ENCODE measurements at places on chromosomes 7 and 10.

DNA sequence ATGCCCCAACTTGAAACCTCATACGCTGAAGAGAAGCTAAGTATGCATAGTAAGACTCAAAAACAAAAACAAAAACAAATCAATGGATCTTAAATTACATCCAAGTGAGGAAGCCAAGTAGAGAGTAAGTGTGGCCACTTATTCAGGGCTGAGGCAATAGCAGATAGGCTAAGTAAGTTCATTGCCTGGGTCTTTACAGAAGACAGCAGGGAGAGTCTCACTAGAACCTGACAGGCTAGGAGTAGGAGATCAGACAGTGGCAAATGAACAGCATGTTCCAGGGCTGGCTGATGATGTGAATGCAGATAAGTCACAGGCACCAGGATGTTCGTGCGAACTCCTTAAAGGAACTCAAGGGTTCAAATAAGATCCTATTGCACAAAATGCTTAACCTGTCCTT lies 568.6 kb downstream of the KCNMA1 start:
- no peak for DNase-seq

DNA sequence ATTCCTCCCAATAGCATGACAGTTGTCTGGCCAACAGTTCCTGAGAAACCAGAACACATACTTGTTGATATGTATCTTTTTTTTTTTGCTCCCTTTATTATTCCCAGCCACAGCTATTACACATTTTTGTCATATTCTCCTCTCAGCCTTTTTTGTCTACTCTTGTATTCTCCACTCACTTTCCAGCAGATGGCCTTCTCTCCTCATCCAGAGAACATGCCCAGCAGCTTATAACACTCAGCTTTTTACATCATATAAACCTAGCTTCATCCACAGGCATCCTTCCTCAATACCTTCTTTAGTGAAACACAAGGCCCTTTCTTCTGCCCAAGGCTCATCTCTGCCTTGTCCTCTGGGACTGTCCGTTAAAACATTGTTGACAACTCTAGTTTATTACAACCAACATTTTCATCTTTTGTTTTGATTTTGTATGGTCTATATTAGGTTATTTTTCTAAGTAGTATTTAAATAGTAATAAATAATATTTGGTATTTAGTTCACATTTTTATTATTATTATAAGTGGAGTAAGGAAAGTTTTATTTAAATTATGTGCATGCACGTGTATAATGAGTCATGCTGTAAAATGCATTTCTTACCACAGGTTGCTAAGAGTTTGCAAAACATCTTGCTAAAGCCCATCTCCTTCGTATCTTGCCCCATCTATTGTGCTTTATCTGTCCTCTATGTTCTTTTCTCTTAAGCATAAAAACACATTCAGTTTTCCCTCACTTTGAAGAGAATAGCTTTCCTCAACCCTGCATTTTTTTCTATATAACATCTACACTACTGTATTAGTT lies 101.5 kb downstream of the ORC5 start:
- peak; percentile 4 for DNase-seq

DNA sequence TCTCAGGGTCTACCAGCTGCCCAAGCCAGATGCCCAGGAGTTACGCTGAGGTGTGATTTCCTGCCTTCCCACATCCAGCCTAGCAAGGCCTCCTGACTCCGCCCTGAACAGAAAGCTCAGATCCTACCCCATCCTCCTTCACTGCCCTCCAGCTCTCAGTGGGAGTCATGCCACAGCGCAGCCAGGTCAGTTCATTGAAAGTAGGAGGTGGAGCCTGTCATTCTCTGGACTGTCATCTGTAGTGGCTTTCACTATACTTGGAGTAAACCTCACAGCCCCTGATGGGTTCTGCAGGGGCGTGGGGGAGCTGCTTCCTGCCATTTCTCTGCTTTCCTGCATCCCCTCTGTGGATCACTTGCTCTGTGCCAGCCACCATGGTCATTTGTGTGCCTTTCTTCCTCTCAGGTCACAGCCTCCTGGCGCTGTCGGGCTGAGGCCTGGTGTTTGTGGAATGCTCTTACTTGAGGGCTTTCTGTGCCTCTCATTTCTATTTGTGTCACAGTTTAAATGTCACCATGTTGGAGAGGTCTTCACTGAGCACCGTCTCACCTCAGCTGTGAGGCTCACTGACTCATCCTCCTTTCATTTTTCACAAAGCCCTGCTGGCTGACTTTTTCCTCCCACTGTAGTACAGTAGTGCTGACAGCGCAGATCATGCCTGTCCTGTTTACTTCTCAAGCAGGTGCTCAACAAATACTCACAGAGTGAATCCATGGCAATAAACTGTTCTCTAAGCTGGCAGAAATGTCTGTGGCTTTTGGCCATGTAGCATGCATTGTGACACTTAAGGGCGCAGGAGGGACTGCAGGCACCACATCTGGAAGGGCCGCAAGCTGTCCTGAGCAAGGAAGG lies 61.0 kb upstream of the TMEM248 start:
- no peak for DNase-seq

DNA sequence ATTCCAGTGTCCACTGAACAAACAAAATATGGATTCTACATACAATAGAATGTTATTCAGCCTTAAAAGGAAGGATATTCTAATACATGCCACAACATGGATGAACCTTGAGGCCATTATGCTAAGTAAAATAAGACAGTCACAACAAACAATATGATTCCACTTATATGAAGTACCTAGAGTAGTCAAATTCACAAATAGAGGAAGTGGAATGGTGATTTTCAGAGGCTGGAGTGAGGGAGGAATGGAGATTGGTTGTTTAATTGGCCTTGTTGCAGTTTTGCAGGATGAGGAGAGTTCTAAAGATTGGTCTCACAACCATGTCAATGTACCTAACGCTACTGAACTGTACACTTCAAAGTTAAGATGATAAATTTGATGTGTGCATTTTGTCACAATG lies 119.6 kb downstream of the CHN2 start:
- no peak for DNase-seq

DNA sequence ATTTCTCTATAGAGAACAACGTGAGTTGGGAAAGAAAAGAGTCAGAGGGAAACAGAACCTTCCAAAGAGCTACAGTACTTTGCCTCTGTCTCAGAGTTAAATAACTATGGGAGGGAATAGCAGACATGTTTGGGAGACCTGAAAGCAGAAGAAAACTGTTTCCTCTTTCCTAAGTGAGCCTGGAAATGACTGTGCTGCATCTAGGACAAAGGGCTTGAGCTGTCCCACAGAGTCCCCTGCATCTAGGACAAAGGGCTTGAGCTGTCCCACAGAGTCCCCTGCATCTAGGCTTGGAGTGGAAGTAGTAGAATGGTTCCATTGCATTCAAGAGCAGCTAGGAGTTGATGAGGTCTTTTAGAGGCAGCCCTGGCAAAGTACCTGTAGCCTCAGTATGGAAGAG lies 149.7 kb downstream of the DKK1 start:
- DNase-seq: no peak

DNA sequence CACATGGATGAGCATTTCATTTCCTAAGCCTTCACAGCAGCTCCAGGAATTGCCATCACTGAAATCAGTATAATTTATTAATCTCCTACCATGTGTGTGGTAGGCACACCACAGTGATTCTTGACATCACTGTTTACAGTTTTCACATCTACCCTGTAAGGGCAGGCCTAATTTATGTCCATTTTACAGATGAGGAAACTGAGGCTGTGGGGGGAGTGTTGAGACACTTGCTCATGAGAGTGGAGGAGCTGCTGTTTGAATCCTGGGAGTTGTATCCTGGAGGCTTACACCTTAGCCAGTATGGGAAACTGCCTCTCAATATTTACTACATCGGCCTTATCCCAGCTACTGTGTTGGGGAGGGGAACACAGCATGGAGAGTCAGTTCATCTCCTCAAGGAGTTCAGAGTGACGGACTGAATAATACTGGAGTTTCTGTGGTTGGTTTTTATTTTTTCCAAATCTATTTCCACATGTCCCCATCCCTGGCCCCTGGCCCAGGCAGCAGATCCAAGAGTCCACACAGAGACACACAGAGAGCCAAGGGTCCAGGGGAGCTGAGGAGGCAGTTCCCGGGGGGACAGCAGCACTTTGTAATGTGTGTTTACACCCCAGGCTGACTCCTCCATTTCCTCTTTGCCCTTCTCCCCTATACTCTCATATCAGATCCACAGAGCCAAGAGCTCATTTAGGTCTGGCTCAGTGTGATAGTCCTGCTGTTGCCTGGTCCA lies 13.2 kb downstream of the UBTD1 start:
- no peak for DNase-seq

- no peak for DNase-seq
Observed at GRCh38 chr7:36613031-36613614, 111.2 kb downstream of the AOAH start.

- DNase-seq: peak; percentile 82
Observed at GRCh38 chr10:101095550-101096213, 33.9 kb downstream of the KAZALD1 start.

DNA sequence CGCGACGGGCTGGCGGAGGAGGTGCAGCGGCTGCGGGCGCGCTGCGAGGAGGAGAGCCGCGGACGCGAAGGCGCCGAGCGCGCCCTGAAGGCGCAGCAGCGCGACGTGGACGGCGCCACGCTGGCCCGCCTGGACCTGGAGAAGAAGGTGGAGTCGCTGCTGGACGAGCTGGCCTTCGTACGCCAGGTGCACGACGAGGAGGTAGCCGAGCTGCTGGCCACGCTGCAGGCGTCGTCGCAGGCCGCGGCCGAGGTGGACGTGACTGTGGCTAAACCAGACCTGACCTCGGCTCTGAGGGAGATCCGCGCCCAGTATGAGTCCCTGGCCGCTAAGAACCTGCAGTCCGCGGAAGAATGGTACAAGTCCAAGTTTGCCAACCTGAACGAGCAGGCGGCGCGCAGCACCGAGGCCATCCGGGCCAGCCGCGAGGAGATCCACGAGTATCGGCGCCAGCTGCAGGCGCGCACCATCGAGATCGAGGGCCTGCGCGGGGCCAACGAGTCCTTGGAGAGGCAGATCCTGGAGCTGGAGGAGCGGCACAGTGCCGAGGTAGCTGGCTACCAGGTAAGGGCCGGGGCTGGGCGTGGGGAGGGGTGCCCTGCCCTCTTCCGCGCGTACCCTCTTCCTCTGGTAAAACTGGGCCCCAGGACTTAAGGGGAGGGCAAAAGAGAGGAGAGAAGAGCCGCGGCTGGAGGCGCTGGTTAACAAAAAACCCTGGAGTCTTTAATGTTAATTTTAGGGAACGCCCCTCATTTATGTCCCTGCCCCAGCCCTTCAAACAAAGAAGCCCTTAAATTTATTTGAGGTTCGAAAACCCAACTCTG lies 987 bp downstream of the INA start:
- DNase-seq: no peak

GRCh38 chr7:51455948-51456347 lies 139.3 kb upstream of the COBL start:
- no peak for DNase-seq

DNA sequence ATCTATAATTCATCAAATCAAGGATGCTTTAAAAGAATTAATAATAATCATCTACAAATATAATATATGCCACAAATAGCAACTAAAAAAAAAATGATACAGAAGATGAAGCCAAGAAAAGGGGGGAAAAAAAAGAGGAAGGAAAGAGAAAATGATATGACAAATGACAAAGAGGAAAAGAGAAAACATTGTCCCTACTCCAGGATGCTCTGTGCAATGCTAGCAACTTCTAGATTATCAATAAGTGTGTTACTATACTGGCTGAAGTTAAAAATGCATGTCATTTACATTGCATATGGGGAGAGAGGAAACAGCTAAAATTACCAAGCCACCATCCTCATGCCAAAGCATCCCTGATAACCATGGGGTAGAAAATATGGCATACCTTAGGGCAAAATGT lies 104.2 kb downstream of the SFMBT2 start:
- no peak for DNase-seq

DNA sequence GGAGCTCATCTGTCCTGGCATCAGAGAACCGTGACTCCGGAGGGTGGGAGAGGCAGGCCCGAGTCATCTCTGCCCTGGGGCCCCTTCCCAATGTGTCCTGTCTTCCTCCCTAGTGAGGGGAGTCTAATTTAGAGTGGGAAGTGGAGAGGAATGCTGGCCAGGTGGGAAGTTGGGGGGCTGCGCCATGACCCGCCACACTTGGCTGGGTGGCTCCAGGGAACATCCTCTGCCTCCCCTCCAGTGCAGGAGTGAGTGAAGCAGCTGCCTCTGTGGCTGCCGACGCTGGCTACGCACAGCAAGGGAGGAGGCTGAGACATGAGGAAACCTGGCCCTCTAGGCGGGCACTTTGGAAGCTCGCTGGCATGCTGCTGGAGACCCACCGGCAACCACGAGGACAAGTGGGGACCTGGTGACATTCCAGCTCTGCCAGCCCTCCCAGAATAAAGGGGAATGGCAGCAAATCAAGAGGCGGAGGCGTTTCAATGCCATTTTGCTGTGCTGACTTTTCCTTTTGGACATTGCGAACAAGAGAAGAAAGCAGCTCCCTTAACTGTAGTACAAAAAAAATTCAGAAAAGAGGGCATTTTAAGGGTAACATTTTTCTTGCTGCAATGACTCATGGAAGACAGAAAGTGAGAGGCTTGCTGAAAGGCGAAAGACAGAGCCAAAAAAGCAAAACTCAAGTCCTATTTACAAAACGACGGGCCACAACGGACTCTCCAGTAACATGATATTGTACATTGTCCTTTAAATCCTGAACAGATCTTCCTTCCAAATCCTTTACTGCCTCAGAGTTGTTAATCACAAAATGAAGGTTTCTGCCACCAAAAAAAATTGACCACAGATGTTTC lies 121.2 kb upstream of the PITRM1 start:
- peak; percentile 27 for DNase-seq

DNA sequence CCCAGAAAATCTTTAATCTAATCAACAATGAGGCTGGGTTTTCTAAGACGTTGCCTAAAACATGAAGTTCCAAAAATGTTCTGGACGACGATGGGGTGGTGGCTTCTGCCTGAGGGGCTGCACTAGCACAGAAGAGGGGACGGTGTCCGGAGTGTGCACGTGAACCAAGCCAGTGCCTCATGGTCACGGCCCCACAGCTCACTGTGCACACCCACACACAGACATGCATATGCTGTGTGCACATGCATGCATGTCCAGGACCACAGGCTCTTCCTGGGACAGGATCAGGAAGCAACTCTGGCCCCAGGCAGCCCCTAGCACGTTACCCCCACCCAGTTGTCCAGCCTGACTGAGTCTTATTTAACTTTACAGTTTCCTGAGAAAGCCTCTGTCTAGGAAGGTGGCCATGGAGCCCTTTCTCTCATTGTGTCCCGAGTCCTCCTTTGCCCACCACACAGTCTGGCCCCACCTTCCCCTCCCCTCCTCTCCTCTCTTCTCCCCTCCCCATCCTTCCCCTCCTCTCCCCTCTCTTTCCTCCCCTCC lies 100.8 kb downstream of the DNAJB6 start:
- DNase-seq: no peak

DNA sequence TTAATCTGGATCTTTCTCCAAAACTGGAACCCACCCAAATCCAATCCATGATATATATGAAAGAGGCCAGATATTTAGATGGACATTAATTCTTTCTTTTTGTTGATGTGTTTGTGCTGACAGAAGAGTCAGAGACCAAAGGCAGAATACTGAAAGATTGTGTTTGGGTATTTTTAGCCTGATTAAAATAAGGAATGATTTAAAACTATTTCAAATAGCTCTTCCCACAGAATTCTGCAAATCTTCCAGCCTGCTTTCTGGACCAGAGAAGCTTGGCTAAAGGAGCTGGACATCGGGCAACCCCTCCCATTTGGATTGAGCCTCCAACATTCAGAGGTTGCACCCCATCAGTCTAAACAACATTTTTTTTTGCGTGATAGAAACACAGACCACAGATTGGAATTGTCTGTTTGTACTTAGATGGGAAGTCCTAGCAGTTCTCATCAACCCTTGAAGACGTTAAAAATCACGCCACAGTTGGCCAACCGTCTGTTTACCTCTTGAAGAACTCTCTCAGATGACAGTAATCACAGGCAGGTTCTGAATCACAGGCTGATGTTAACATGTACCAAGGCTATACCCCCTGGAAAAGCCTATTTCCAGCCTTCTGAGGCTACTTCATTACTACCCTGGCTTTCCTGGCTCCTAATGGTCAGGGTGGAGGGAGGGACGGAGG lies 155.2 kb upstream of the NRP1 start:
- DNase-seq: no peak
